ENCODE measurements at places on chromosomes 7 and 10.

GRCh38 chr10:23362069-23362830, 17.7 kb upstream of the C10orf67 start:
- DNase-seq = no peak

DNA sequence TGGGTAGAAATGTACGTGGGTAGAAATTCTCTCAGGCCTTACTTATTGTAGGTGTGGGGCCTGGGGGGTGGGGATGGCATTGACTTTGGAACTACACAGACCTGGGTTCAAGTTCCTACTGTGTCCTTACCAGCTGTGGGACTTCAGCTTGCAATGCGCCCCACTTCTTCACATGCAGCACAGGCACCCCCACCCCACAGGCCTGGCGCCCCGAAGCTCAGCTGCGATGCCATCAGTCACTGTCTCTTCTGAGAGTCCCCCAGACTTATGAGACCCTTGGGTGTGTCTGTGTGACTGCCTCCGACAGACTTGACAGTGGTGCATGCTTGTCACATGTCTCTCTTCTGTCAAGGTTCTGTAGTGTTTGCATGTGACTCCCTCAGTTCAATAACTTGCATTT, 3.1 kb upstream of the AP5Z1 start:
- DNase-seq = no peak

DNA sequence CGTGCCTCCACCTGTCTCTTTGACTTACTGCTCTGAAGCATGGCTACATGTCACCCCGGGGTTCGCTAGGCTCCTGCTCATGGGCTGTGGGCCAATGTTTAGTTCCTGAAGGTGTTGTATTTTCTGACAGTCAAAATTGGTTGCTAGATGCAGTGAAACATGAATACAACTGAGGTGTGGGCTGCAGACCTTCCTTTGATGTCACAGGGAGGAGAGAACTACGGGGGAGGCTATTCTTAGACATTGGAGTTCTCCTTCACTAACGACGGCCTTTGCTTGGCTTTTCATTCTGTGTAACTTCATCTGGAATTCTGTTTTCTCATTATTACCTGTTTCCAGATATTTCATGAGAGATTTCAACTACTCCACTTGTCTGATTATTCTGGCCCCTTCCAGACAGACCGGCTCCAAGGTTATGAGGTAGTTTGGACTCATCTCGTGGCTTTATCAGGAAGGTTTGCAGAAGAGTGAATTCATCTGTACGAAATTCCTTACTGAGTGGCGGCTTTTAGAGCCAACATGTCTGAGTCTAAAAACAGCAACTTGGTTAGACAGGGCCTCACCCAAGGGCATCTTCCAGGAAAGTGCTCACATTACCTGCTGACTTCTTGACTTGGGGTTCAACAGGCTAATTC, 774.7 kb downstream of the SUGCT start:
- DNase-seq = no peak

- DNase-seq = no peak
Measured at GRCh38 chr7:140593672-140593982, 47.0 kb downstream of the DENND2A start.

DNA sequence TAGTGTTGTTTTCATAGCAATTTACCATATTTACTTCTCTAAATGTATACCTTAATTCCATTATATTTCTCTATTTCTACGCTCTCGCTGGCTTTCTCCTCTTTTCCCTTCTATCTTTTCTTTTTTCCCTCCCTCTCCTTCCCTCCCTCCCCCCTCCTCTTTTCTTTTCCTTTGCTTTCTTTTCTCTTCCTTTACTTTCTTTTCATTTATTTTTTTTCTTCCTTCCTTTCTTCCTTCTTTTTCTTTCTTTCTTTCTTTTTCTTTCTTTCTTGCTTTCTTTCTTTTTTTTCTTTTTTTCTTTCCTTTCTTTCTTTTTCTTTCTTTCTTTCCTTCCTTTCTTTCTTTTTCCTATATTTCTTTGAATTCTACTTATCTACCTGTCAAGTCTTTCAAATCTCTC, 533.0 kb upstream of the POT1 start:
- DNase-seq = no peak

DNA sequence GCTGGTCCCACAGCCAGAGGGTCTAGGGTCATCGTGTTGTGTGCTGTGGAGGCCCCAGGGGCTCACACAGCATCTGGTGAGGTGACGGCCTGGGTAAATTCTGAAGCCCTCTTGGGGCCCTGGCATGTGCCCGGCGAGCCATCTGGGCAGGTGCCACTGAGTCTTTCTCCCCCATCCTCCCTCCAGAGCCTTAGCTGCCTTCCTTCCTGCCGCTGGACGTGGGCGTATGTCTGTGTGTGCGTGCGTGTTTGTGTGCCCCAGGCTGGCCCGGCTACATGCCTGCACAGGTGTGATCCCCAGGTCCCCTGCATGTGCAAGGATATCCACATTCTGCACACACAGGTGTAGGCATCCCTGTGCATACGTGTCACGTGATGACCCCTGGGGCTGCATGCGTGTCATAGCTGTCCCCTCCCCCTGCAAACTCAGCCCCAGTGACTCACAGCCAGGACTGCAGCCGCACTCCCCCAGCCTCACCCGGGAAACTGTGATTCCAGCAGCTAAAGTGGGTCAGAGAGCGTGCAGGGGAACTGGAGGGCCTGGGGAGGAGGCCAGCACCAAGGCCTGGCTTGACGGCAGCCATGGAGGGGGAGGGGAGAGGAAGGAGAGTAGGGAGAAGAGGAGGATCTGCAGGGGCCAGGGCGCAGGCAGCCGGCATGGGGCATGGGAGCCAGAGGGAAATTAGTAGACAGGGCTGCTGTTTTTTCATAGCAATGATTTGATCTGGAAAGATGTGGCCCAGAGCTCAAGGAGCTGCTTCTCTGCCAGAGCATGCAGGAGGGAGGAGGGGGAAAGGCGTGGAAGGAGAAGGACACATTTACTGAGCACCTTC, 46.4 kb downstream of the ELFN1 start:
- DNase-seq = no peak

GRCh38 chr10:28533186-28533564, 257 bp downstream of the WAC start:
- no peak for DNase-seq

- DNase-seq = peak; percentile 57
Measured at GRCh38 chr10:121838149-121838548, 89.7 kb downstream of the ATE1 start.

GRCh38 chr7:128037081-128037480, 5.8 kb upstream of the LRRC4 start:
- no peak for DNase-seq

Data from NCI-H510A (cell line).